ENCODE measurements at places on chromosomes 7 and 10. TPM values are rescaled to one million over a fixed set of nuclear protein-coding genes. Genes with fewer than 3 reads are reported as not detected.

- H3K27ac ChIP-seq, result no peak overlapping the region
- no peaks in the 10 kb centered on the region for H3K4me1 ChIP-seq
- DNase-seq, result no peak
- H3K4me3 ChIP-seq, result no peak overlapping the region
Measured at GRCh38 chr7:80427218-80427617, 84.6 kb downstream of the GNAT3 start.

GRCh38 chr10:110323503-110323902 lies 18.8 kb upstream of the SMNDC1 start:
- peaks cover 21% of the 10 kb centered on the region for H3K4me1 ChIP-seq
- H3K4me3 ChIP-seq, result no peak overlapping the region
- H3K36me3 ChIP-seq, result no peaks in the 10 kb centered on the region
- no peak overlapping the region for H3K27ac ChIP-seq

DNA sequence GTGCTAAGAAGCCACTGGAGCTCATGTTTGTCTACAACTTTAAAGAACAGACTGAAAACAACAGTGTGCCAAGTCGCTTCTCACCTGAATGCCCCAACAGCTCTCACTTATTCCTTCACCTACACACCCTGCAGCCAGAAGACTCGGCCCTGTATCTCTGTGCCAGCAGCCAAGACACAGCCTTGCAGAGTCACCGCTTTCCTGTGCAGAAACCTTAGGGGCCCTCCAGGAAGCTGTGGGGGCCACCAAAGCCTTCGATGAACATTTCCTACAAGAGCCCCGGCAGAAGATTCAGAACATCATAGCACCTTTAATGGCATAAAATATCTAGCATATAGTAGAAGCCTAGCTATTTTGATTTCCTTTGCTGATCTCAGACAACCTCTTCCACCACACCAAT lies 88.0 kb upstream of the PRSS58 start:
- no peak overlapping the region for H3K4me3 ChIP-seq
- no peaks in the 10 kb centered on the region for H3K4me1 ChIP-seq

DNA sequence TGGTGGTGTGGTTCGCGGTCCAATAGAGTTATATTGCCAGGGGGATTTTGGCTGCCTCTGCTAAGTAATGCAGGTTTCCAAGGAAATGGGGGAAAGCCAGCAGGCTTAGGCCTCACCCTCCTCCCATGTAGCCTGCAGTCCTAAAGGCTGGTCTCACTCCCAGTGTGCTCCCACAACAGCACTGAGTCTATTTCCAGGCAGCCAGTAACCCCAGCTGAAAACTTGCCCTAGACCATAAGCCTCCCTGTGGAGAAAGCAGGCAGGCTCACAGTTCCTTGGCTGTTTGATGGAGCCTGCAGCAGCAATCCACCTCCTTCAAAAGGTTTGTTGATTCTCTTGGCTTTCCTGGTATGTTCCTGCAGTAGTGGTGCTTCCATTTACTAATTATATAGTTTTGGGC lies 220.0 kb upstream of the ZNF804B start:
- H3K4me1 ChIP-seq, result no peaks in the 10 kb centered on the region
- H3K4me3 ChIP-seq, result no peak overlapping the region
- no peak overlapping the region for H3K27ac ChIP-seq
- H3K36me3 ChIP-seq, result no peaks in the 10 kb centered on the region
- no peaks in the 10 kb centered on the region for H3K27me3 ChIP-seq

DNA sequence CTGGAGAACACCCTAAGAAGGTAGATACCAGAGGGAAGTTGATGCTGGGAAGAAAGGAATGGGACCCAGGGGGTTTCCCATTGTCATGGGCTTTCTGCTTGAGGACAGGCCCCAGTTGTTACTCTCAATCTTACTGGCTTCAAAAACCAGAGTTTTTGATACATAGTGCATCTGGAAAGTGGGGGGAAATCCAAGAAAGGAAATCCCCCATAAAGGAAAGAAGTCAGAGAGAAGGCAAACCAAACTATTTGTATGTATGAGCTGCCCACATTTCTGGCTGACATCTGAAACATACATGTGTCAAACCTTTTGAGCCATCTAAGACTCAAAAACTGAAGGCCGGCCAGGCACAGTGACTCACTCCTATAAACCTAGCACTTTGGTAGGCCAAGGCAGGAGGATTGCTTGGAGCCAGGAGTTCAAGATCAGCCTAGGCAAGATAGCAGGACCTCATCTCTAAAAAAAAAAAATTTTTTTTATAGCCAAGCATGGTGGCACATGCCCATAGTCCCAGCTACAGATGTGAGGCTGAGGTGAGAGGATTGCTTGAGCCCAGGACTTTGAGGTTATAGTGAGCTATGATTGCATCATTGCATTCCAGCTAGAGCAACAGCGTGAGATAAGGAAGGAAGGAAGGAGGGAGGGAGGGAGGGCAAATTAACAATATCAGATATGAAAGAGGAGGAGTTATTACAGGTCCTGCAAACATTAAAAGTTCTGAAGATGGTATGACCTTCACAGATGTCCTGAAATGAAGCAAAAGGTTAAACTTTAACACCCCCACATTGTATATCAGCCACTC lies 6.7 kb upstream of the COA1 start:
- DNase-seq, result no peak
- no peaks in the 10 kb centered on the region for H3K36me3 ChIP-seq
- H3K4me1 ChIP-seq, result peaks cover 3% of the 10 kb centered on the region
- no peak overlapping the region for H3K4me3 ChIP-seq
- no peak overlapping the region for H3K27ac ChIP-seq

The GJD4 gene
- not detected for polyA plus RNA-seq
